ENCODE measurements at places on chromosomes 1 and 21.

DNA sequence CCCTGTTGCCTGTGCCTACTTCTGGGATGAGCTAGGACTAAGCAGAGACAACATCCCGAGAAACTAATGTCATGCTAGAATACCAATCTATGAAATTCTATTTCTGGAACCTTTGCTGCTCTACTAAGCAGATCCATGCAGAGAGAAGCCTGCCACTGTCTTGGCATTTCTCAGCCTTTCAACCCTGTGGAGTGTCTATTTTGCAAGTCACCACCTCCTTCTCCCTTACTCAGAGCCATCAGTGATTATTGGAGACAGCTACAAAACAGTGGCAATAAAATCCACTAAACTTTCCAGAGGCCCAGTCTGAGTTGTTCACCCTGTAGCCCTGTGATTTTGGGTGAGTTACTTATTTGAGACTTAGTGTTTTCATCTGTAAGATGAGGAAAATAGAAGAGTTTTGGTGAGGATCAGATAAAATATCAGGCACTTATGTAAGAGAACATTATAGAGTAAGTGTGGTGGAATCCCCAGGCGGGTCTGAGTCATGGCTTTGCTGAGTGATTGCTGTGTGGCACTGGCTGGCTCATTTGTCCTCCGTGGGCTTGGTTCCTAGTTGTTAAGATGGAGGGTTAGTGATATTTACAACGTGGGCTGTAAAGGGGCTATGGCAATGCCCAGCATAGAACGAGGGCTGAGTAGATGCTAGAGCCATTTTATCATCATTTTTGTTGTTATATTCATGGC is 61.1 kb downstream of the FMN2 start:
- no peak for DNase-seq

DNA sequence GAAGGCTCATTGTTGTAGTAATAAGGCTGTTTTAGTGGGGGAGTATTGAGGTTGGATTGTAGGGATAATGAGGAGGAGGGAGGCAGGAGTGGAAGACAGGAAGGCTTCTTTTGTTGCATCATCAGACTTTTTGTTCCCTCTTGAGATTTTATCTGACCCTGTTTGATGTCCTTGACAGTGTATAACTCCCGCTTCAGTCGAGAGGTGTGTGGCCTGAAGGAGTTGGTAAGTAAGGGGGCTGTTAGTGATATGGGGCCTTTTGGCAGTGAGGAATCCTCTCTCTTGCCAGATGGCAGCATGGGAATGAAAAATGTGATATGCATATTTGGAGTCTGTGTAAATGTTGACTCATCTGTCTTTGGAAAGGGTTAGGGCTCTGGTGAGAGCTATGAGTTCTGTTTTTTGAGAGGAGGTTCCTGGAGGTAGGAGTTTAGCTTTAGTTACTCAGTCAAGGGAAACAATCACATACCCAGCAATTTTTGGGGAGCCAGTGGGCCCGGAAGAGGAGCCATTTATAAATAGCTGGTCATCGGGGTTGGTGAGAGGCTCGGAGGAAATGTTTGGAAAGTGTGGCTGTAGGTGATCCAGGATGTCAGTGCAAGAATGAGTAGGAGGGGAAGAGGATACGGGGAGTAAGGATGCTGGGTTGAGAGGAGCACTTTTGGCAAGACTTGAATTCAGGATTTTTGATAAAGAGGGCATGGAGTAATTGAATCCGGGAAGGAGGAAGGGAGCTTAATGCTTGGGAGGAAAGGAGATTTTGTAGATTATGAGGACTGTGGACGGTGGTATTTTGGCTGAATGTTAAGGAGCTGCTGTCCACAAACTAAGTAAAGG is 136.7 kb upstream of the ETV3 start:
- DNase-seq: no peak

- no peak for DNase-seq
Measured at GRCh38 chr1:6494627-6495026, 3.2 kb upstream of the PLEKHG5 start.

GRCh38 chr1:113931451-113931851 is 2.3 kb downstream of the HIPK1 start:
- DNase-seq: no peak

- DNase-seq: no peak
Measured at GRCh38 chr1:86788300-86789206, 84.2 kb downstream of the SH3GLB1 start.

DNA sequence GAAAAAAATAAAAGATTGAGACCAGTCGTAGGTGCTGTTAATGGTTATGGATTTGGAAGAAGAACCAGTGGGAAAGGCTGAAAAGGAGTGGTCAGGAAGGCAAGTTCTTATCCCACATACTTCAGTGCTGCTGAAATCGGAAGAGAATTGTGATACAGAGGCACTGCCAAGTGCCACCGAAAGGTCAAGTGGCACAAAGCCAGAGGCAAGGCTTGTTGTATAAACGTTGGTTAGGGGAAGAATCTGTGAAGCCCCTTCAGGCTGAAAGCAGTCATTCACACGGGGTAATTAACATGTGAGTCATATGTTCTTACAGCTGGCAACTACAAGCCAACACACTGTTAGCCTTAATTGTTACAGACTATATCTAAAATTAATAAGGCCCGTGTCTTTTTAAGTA is 48.8 kb downstream of the ZBTB40 start:
- DNase-seq: no peak

DNA sequence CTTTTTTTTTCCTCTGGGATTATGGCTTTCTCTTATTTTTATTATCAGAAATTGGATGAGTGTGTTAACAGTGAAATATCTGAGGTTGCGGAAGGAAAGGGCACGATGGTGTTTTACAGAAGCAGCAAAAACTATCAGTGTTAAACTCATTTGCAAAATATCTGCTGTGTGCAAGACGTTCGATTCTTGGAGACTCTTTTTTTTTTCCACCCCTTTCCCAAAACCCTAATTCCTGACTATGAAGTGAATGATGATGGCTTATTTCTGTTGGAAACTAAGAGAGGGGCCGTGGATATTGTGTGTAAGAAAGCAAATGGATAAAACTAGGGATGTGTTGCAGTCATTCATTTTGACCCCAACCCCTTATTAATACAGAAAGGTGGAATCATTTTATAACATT is 677 bp downstream of the NCAM2 start:
- DNase-seq: no peak

- no peak for DNase-seq
Measured at GRCh38 chr1:56150441-56151215, 428.7 kb downstream of the PLPP3 start.

DNA sequence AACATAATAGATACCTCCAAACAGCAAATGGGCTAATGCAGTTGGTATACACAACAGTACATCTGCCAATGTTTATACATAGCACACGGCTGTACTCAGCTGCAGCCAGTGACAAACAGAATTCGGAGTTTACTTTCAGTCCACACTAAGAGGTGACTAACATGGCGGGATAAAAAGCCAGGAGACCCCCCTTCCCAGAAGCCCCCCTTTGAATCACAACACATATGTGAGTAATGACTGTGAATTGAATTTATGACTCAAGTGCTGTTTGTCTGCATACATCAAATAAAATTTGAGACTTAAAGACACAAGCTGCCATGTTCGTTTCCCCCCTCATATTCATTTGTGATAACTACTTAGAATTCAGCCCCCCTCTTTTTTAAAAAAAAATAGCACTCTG is 113.2 kb downstream of the RUNX1 start:
- DNase-seq: no peak

DNA sequence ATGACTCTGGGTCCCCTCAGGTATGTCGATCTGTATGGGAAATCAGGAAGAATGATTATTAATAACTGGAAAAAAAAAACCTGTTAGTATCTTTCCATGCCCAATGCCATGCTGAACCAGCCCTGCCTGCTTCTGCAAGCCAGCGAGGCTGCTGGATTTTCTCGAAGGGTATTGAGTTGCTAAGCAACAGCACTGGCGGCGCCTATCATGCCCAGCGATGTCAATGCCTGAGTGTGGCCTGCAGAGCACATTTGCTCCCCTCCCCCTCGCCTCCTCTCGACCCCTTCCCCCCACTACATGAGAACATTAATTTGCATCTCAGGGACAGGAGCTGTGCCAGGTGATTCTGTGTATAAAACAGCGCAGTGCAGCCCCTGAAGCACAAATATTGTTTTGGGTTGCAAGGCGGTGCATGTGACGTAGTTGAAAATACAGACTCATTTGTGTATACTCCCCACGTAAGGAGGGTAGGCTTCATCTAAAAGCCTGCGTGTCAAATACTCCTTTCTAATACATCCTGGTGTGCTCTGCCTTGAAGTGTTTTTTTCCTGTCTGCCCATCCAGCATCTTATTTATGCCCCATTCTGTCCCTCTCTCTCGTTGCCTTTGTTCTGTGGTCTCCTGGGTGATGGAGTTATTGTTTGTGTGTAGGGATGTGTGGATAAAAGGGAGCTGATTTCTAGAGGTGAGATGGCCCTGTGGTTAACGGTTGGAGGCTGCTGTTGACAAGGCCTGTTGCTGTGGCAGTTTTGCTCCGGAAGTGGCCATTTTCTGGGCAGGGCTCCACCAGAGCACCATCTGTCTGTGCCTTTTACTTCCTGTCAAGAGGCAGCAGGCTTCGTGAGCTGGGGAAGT is 32.7 kb upstream of the ATP5PO start:
- DNase-seq: peak; percentile 55

All from amniotic stem cell (primary cell).